ENCODE measurements at places on chromosomes 6 and 20.

DNA sequence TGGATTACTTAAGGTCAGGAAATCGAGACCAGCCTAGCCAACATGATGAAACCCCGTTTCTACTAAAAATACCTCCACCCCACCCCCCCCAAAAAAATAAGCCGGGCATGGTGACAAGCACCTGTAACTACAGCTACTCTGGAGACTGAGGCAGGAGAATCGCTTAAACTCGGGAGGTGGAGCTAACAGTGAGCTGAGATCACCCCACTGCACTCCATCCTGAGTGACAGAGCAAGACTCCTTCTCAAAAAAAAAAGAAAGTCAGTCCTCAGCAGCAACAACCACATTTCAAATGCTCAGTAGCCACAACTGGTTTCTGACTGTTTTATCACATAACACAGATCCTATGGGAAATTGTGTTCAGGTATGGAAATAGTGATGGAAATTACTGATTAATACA lies 135.3 kb downstream of the HFE start:
- DNase-seq: no peak

DNA sequence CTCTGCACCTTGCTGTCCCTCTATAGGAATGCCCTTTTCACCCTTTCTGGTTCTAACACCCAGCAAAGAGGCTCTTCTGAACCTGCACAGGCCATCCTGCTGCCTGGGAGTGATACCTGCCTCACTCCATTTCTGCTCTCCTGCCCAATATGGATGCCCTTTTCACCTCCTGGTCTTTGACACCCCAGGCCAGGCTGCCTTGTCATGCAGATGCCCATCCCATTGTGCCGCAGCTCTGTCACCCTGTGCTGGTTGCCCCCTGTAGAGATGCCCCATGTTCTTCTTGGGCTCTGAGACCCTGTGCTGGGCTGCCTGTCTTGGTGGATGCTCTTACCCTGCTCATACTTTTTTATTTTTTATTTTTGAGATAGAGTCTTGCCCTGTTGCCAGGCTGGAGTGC lies 95.3 kb downstream of the CDKAL1 start:
- DNase-seq: no peak

DNA sequence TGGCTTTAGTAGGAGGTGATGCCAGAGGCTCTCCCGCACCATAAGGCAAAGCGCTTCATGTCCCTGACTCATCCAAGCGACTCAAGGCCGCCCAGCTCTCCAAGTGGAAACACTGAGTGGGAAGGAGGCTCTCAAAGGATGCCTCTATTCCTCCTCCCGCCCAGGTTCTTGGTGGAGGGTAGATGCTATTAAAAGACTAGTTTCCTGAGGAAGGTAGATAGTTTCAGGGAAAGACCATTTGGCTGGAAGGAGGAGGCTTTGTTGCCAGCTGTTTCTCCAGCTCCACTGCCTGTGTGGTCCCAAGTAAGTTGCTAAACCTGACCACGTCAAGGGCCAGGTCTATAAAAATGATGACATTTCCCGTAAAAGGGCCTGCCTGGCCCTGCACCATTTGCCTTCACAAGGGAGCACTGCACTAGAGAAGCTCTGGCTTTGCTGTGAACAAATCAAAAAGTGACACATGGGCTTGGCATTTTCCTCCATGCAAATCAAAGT lies 48.2 kb downstream of the GMDS start:
- no peak for DNase-seq

DNA sequence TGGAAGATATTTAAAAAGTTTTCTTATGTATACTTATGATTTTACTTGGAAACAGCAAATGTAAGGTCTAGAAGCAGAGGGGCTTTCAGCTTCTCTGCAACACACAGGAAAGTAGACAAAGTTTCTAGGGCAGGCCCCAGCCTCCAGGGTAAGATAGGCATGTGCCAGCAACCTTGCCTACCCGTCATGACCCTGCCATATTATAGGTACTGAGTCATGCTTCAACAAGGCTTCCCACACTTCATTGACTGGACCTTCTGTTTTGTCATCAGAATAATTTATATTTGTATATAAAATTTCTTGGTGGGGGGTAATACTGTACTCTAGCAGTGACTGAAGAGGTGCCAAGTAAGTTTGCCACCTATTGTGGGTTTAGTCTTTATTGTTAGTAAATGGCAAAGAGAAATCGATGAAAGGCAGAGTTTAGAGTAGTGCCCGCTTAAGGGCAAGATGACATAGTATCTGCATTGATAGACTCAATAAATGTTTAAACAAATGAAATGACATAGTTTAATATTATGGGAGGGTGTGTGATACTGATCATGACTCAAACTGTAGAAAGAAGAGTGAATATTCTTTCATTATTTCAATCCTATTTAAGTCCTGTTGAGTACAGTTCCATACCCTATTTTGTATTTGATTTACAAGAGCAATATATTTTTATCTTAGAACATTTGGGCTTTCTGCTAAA lies 95.6 kb downstream of the JARID2 start:
- DNase-seq: no peak

DNA sequence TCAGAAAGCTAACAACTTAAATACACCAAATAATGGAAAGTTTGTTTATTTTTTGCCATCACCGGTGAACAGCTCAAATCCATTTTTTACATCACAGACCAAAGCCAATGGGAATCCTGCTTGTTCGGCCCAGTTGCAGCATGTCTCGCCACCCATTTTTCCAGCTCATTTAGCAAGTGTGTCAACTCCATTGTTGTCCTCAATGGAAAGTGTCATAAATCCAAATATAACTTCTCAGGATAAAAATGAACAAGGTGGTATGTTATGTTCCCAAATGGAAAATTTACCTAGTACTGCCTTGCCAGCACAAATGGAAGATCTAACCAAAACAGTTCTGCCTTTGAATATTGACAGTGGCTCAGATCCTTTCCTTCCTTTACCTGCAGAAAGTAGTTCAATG lies 65.3 kb upstream of the SMIM8 start:
- no peak for DNase-seq

GRCh38 chr20:49276161-49276960 lies 1.5 kb downstream of the ZNFX1 start:
- DNase-seq: no peak

DNA sequence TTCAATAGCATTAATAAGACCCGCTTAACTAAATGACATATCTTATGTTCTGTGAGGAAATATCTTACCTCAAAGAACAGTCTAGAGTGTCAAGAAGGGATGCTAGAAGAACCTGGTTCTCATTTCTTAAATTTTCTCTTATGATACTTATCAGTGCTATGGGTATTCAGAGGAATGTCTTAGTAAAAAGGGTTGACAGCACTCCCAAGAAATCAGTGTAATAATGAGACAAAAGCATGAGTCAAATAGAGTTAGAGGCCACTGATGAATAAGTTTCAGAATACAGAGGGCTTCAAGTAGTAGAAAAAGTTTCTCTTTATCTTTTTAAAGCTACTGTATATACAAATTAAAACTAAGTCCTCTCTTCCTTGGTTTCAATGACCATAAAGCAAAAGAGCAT lies 242.8 kb downstream of the GJA1 start:
- no peak for DNase-seq

- DNase-seq: no peak
These were observed 162.5 kb downstream of the DLL1 start for GRCh38 chr6:170128346-170128745.

GRCh38 chr6:96522465-96523009 lies 931 bp downstream of the UFL1 start:
- peak; percentile 28 for DNase-seq

DNA sequence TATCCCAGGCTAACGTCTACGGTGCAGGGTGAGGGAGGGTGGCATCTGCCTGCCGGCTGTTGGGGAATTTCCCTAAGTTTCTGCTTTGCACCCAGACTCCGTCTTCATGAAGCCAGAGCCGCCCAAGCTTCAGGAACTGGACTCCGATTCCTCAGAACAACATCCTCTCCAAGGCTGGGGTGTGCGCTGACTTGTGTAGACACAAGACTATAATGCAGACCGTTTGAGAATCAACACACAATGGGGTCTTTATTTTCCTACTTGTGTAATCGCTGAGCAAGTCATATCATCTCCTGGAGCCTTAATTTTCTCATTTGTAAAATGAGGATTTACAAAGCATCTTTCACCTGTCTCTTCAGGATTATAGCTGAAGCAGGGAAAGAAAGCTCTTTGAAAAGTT lies 160.5 kb upstream of the AGPAT4 start:
- no peak for DNase-seq

- no peak for DNase-seq
These were observed 534.5 kb downstream of the MAFB start for GRCh38 chr20:40154514-40154913.
